ENCODE measurements at places on chromosomes 2 and 18. TPM values are rescaled to one million over a fixed set of nuclear protein-coding genes. Genes with fewer than 3 reads are reported as not detected.

GRCh38 chr2:32958821-32959220, 12.1 kb downstream of the LTBP1 start:
- no peak for DNase-seq

GRCh38 chr2:240238201-240238600, 97.7 kb upstream of the OTOS start:
- no peak for DNase-seq

Gene SCG2
- total RNA-seq = 0.27 TPM

DNA sequence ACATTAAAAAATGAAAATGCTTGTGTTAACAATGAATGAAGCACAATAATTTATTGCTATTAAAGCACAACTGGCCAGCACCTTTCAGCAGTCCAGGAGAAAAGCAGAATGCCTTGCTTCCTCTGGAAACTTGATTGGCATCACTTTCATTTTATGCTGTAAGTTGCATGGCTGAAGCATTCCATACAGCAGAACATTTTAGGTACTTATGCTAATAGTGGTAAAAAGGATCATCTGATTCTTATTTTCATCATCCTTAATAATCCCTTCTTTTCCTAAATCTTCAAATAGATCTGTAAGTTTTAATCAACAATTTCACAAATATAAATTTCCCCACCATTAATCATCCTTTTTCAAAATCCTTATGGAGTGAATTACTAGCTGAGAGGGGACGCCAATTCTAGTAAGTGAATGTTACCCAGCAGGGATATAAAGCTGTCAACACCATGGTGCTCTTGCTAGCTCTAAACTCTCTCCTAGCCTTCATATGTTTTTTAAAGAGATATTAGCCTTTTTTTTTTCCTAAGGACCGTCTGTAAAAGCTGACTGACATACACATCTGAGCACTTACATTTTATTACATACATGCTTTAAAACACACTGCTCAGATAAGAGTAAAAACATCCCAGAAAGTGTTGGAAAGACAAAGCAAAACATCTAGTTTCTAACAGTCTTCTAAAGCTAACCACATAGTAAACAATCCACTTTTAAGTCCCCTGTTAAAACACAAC, 5.3 kb downstream of the SATB2 start:
- DNase-seq = no peak

Gene GALNT13
- not detected for total RNA-seq

DNA sequence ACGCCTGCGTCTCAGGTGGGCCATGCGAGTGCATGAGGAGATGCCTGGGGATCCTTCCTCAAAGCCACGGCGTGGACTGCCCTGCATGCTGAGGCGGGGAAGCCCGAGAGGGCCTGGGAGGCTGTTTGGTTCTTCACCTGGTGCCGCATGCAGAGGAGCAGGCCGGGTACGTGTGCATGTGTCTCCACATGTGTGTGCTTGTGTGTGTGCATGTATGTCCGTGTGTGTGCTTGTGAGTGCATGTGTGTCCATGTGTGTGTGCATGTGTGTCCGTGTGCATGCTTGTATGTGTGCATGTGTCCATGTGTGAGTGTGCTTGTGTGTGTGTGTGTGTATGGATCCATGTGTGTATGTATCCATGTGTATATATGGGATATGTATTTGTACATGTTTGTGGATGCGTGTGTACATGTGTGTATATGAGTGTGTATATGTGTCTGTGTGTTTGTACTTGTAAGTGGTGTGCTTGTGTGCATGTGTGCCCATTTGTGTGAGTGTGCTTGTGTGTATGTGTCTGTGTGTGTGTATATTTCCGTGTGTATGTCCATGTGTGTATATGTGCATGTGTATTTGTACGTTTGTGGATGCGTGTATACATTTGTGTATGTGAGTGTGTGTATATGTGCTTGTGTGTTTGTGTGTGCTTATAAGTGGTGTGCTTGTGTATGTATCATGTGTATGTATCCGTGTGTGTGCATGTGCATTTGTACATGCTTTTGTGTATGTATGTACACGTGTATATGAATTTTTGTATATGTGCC, 79.0 kb downstream of the PTGR3 start:
- DNase-seq = no peak

Gene CD226
- 2.6 TPM for total RNA-seq

GRCh38 chr2:158125756-158126498, 24.3 kb downstream of the UPP2 start:
- no peak for DNase-seq

All from B cell (primary cell).